NCI-H1092 (cell line): ENCODE measurements at places on chromosomes 11 and 22.

DNA sequence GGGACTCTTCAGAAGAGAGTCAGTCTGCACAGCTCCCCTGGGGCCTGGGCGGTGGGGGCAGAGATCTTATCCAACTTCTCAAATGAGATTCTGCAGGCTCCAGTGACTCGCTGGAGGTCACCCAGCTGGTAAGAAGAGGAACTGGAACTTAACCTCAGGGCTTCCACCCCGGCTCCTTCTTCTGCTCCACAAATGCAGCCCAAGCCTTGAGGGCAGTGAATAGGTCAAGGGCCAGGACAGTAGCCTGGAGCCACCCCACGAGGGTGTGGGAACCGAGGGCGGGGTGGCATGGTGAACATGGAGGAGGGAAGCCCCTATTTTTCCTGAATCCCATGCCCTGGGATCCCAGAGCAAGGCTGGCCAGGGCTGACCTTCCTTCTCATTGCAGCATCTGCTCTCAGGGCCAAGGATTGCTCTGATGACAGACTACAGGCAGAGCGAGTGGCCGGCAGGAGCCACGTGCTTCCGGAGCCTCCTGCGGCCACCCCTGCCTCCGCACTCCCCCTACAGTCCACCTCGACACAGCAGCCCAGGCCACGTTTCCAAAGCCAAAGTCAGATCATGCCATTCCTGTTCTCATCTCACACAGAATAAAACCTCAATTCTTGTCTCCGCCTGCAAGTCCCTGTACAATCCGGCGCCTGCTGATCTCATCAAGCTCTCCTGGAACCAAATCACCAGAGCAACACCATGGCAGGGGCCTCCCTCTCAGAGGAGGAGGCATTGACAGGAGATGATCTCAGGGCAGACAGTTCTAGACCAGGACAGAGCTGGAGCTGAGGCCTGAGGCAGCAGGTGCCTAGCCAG is 21.1 kb upstream of the UPK3A start:
- no peak for DNase-seq

DNA sequence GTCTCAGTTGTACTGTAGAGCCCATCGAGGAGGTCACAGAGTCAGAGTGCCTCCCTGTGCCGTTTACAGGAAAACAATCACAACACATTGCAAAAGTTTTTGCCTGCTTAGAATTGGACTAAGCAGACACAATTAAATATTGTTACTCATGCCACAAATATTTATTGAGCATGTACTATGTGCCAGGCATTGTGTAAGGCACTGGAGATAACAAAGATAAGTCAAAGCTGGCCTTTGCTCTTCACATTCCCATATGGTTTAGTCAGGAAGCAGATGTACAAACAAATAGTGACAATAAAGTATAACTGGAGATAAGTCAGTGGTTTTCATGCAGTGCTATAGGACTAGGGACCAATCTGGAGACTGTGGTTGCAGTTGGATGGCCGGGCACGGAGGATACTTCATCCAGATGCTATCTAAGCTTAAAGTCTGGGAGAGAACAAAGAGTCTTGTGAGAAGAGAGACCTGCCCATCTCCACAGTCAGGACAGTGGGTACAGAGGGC is 550.7 kb downstream of the INSC start:
- DNase-seq, result no peak

DNA sequence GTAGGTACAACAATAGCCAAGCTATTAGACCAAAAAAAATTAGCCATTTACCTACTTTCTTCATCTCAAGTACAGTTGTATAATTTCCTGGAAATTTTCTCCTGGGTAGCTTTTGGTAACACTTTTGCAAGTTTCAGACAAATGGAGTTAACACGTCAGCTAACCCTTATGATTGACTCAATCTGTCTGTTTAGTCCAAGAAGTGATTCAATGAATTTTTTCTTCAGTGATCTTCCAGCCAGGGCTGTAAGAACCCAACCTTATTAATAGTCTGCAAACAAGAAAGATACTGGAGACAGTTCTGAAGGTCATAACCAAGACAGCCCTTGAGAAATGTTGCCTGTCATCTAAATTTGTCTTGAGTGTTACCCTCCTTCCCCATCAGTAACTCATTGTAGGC is 30.1 kb upstream of the FIBIN start:
- DNase-seq, result no peak

GRCh38 chr11:70713086-70713835 is 314.9 kb downstream of the CTTN start:
- DNase-seq, result no peak

DNA sequence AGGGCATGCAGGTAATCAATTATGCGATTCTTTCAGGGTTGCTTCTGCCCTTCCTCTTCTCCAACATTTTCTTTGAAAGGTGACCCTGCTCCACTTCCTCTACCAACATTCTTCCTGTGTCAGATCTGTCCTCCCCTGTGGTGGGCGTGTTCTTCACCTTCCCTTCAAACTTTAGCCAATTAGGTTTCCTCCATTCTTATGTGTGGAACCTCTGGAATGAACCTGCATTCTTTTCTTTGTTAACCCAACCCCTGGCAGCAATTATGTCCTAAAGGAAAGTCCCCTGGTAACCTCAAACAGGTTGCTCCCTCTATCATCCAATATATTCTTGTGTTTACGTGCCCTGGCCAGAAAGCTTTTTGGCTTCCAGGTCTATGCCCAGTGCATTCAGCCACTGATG is 22.4 kb downstream of the KIRREL3 start:
- no peak for DNase-seq

GRCh38 chr11:22807855-22808570 is 21.6 kb downstream of the SVIP start:
- DNase-seq, result no peak

DNA sequence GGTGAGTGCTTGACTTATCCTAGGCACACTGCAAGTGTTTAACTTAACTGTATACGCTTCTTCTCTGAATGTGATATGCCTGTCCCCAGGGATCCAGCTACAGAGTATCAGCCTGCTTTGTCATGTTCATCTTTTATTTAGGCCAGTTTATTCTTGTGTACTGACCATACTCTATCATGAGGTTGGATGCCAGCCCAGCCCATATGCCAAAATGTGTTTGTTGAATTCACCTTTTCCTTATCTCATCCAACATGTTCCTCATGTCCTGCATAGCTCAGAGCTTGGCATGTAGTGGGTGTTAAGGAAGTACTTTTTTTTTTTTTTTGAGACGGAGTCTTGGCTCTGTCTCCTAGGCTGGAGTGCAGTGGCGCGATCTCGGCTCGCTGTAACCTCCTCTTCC is 116.2 kb downstream of the NCAM1 start:
- no peak for DNase-seq

DNA sequence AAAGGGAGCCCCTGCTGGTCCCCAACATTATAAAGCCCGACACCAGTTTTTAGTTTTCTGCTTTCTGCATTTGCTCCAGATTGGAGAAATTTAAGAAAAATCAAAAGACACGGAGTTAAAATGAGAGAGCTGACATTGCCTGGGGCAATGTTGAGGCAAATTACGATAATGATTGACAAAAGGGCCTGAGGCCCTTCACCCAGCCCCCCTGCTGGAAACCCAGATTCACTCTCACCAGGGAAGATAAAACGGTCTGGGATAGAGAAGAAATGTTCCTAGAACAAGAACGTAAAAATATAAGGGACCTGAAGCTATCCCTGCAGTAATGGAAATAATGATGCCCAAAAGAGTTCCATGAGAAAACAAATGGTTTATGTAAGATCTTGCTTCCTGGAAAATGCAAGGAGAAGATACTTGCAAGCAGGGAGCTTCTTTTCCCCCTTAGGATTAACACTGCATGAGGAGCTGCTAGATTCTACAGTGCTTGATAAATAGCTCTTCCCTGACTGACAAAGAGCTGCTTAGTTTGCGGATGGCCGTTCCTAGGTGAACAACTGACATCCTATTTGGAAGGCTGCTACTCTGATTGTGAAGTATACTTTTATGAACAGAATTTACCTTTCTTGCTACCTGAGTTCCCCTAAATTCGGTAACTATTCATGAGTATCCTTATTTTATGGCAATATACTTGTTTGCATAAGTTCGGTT is 40.6 kb upstream of the GNAZ start:
- DNase-seq, result no peak

GRCh38 chr11:11115475-11115874 is 237.6 kb downstream of the CSNK2A3 start:
- DNase-seq, result no peak

- no peak for DNase-seq
These were observed 45.4 kb upstream of the CCDC188 start for GRCh38 chr22:20196094-20196842.

DNA sequence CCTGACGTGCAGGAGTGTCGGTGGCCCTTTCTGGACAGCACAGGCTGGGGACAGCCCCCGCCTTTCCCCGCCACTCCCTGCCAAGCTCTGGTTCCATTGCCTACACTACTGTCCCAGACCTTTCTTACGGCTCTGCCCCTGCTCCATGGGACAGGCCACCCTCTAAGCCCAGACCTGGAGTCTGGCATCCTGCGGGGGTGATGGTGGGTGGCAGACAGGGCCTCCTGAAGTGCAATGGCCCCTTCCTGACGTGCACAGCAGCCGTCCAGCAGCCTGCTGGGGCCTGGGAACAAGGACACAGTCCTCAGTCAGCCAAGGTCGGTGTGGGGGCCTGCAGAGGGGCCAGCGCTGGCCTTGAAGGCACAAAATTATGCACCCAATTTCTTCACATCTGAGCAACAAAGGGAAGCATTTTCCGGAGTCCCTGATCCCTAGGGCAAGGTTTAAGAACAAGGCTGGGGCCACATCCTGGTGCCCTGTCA is 79.7 kb upstream of the KCNQ1OT1 start:
- DNase-seq, result no peak

DNA sequence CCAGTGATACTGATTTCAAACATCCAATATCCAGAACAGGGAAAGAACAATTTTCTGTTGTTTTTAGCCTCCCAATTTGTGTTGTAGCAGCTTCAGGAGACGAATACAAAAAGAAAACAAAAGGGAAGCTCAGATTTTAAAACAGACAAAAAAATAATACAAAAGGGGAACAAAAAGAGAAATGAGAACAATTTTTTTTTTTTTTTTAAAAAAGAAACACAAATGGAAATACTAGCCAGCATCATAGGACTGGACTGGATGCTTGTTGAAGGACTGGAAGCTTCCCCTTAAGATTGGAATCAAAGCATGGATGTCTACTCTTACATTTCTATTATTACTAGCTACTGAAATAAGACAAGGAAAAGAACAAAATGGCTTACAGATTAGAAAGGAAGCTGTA is 46.5 kb upstream of the SORL1 start:
- no peak for DNase-seq

GRCh38 chr11:104858882-104859775 is 39.1 kb downstream of the CASP12 start:
- DNase-seq, result no peak

- no peak for DNase-seq
These were observed 24.4 kb downstream of the SGSM1 start for GRCh38 chr22:24830205-24830979.

GRCh38 chr11:66846671-66847091 is 3.4 kb downstream of the RCE1 start:
- DNase-seq, result no peak

- no peak for DNase-seq
These were observed 81.8 kb upstream of the SYN3 start for GRCh38 chr22:33139937-33140336.

DNA sequence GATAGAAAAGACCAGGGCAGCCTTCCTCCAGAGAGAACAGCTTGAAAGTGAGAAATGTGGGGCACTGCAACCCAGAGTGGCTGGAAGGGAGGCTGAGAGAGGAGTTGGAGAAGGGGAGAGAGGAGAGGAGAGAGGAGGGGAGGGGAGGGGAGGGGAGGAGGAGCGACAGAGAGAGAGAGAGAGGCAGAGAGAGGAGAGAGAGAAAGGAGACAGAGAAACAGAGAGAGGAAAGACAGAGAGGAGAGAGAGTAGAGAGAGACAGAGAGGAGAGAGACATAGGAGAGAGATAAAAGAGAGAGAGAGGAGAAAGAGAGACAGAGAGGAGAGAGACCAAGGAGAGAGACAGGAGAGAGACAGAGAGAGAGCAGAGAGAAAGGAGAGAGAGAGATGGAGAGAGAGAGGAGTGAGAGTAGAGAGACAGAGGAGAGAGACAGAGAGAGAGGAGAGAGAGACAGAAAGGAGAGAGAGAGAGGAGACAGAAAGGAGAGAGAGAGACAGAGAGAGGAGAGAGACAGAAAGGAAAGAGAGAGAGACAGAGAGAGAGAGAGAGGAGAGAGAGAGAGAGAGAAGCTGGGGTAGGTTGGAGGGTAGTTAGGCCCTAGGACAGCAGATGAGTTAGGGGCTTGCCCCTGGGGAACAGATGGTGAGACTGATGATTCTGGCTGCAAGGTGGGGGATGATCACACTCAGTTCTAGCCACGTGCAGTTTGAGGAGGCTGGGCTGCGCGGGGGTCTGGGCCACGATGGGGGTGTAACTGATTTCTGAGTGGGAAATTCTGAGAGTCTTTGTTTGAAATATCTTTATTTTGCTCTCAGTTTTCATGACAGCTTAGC is 8.5 kb upstream of the SCYL1 start:
- DNase-seq, result no peak

DNA sequence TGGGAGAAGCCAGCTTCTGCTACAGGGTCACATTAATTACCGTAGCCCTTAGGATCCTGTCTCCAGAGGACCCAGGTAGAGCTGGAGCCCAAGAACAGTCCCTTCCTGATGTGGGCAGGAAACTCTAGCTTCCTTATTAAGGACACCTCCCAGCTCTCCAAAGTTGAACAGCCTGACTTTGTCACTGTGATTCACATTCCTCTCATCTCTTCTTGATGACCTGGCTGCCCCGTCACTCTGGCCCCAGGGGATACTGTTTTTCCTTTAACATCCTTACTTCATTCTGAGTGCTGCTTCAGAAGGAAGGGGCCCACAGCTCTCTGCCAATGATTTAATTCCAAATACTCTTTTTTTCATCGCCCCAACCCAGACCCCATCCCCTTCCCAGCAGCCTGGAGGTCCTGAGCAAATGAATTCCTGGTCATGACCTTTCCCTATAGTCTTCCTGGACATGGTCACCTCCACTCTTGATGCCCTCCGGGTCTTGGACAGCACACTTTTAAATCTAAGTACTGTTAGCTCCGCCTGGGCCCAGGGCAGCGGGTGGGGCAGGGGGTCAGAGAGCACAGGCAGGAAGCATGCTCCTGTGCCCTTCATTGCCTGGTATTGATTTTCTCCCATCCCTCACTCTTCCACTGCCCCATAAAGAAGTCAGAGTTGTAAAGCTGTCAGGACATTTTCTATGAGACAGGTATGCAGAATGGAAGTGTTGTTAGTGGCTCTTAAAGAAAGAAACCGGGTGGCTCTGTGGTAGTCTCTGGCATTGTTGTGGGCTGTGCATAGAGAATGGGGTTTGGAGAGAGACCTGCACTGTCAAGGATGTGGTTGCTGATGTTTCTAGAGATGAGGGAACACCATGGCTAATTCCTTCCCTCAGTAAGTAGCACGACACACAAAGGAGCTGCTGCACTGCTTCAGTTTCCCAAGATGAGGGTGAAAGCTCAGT is 22.3 kb upstream of the SPON1 start:
- DNase-seq, result no peak
